ENCODE measurements at places on chromosomes 2 and 18.

DNA sequence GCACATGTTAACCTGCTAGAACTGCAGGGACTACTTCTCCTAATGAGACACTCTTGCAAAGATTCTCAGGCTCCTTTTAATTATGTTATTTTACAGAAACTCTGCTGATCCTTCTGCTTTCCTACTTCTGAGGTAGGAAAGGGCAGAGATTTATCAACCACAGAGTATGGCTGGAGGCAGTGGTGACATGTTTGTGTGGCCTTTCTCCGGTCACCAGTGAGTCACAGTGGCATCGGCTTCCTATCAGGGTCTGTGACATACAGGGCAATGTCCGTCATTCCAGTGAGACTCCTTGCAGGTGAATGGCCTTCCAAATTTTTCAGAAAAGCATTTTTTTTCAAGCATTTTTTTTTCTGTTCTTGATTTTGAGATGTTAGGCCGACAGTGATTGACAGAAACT lies 180.7 kb upstream of the LYPD1 start:
- no peak for DNase-seq

DNA sequence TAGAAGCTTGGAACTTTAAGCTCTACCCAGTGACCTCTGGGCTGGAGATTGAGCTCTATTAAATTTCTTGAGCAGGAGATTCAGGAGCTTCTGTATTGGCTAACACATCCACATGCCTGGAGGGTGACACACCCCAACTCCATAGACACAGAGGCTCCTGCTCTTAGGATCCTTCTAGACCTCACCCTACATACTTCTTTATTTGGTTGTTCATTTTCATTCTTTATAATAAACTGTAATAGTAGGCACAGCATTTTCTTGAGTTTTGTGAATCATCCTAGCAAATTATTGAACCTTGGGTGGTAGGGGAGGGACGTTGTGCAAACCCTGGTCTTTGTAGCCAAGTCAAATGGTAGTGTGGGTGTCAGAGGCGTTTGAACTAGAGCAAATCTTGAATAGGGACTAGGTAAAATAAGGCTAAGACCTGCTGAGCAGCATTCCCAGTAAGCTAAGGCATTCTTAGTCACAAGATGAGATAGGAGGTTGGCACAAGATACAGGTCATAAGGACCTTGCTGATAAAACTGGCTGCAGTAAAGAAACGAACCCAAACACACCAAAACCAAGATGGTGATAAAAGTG lies 323.8 kb upstream of the GALNT5 start:
- DNase-seq = no peak

DNA sequence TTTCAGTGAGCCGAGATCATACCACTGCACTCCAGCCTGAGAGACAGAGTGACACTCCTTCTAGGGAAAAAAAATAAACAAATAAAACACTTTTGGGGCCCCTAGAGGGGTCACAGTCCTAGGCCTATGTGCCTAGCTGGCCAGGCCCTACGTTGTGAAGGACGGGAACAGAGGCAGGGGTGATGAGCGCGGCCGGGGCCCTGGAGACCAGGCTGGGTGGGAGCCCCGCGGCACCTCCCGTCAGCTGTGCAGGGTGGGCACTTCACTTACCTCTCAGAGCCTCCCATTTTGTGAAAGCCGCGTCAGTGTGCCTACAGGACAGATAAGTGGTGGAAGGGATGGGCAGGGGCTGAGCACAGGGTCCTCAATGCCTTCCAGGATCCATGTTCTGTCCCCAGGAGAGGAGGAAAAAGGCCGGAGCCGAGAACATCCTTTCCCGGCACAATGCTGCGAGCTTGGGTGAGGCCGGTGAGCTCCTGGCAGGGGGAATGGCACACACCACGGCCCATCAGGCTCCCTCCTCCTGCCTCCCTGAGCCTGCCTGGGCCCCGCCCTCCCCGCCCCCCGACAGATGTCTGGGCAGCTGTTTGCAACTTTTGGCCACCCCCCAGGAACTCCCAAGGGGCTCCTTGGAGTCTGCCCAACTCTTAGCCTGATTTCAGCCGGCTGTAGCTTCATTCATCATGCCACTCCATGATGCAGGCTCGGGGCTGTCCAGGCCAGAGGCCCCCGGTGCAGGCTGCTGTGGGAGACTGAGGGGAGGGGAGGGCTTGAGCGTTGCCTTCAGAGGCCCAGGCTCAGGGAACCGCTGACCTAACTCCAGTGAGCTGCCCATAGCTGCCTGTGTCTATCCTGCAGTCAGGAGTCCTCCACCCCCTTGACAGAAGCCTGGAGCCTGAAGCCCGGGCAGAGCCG lies 196.5 kb downstream of the TFCP2L1 start:
- DNase-seq = no peak

- no peak for DNase-seq
Measured at GRCh38 chr2:136327162-136327852, 209.4 kb upstream of the CXCR4 start.

GRCh38 chr2:99697811-99698568 lies 208.2 kb upstream of the REV1 start:
- DNase-seq = peak; percentile 70

- DNase-seq = peak; percentile 38
Measured at GRCh38 chr2:85506768-85507181, 32.2 kb upstream of the MAT2A start.

DNA sequence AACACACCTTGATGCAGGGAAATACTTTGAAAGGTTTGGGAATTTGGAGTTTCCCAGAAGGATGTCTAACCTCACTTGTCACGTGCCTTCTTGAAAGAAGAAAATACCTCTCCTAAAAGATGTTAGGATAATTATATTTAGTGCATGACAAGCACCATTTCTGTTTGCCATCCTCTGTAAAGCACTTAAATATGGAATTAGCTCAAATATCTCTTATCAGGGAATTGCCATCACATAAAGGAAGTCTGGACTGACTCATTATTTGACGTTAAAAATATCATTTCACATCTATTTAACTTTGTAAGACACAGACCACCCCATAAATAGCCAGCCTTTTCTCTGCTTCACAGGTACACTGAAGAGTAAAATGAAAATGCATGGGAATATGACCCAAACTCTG lies 140.1 kb downstream of the STK39 start:
- no peak for DNase-seq

DNA sequence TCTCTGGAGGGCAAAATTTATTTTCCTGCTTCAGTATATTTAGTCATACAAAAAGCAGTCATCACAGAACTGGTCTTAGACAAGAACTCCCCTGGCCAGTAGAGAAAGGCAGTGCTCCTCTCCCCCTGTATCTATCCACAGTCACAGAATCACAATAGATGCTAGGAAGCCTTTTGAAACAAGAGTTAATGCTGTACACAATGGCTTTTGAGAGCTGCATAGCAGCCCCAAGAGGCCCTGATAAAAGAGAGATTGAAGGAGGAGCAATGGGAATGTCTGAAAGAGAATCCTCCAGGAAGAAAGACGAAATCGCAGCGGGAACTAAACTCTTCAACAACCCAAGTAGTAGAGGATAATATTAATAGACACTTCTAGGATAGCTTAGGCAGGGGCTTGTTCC lies 330.2 kb downstream of the RBM43 start:
- no peak for DNase-seq

DNA sequence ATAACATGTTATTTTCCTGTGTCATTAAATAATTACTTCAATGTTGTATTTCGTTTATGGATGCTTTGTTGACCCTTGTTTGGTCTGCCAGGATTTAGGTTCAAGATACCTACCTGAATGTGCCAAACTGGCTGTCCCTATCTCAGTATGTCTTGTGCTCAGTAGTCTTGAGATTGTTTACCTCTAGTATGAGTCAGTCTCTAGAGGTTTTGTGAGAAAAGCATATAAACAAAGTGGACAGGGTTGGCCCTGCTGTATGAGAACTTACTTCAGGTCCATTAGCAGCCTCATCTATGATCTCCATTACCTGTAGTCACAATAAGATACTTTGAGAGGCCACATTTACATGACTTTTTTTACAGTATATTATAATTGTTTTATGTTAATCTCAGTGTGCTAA lies 17.8 kb downstream of the DDX18 start:
- no peak for DNase-seq

DNA sequence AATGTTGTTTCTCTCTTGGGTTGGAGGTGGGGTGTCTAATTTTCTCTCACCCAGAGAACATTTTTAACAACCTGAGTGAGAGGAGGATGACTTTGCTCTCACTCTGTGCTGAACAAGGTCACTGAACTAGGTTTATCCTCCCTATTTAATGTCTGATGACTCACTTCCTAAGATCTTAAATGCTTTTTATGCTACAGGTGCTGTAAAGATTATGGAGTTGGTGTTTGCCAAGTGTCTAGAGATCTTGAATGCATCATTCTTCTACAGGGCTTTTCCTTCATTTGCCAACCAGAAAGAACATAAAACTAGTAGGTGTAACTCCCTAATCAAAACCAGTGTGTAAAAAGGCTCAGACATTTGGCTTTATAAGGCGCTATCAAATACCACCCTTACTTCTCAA lies 350.5 kb upstream of the ETAA1 start:
- no peak for DNase-seq

GRCh38 chr18:75365837-75366236 lies 61.7 kb downstream of the SMIM21 start:
- no peak for DNase-seq

GRCh38 chr18:54780970-54781369 lies 47.3 kb upstream of the RAB27B start:
- no peak for DNase-seq

GRCh38 chr18:49464718-49465598 lies 4.5 kb upstream of the DYM start:
- no peak for DNase-seq

DNA sequence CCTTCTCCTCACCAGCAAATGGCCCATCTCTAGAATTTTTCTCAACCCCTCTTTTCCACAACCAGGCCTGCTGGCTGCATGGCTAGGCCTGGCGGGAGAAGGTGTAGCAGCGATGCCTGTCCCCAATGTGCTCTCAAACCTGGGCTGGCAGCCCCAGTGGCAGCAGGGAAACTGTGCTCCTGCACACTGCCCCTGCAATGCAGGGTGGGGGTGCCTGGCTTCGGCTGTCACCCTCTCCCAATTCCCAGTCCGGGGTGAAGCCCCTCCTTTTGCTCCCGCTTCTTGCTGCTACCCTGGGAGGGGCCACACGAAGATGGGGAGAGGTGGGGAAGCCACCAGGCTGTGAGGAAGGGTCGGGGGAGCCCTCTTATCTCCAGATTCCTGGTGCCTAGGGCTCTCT lies 36.1 kb upstream of the OTOF start:
- DNase-seq = no peak

DNA sequence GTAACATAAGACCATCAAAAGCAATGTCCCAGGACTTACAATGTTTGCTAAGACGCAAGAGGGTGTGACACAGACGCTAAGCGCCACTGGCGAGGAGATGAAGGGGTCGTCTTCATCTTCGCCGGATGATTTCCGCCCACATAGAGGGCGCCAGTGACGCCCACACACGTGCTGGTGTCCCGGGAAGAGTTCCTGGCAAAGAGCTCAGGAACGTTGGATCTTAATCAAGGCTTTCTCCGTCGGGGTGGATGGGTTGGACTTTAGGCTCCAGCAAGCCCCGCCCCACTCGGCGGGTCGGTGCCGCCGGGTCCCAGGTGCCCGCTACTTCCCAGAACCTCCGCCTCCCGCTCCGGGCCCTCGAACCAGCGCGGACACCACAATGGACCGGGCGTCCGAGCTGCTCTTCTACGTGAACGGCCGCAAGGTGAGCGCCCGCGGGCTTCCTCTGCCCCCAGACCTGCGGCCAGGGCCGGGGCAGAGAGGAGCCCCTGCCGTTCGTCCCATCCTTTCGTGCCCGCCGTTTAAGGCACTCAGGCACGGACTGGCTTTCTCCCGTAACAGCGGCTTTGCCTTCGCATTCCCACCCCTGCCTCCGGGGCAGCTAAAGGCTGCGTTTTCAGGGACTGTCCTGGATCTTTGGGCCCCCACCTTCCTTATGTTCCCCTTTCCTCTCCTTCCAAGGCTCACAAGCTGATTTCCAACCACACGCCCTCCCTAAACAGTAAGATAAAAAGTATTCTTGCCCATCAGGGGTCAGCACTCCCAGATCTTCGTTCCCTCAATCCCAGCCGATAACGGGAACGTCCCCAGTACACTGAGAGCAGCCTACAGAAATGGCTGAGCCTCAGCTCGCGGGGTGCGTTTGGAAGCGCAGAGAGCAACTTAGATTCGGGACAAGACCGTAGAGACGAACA lies at the start of gene AOX1:
AOX1 (plus strand) TSS at position 285 of the 914 bp plus-strand sequence; CDS start at position 380, 95 bp downstream.
- peak; percentile 86 for DNase-seq

DNA sequence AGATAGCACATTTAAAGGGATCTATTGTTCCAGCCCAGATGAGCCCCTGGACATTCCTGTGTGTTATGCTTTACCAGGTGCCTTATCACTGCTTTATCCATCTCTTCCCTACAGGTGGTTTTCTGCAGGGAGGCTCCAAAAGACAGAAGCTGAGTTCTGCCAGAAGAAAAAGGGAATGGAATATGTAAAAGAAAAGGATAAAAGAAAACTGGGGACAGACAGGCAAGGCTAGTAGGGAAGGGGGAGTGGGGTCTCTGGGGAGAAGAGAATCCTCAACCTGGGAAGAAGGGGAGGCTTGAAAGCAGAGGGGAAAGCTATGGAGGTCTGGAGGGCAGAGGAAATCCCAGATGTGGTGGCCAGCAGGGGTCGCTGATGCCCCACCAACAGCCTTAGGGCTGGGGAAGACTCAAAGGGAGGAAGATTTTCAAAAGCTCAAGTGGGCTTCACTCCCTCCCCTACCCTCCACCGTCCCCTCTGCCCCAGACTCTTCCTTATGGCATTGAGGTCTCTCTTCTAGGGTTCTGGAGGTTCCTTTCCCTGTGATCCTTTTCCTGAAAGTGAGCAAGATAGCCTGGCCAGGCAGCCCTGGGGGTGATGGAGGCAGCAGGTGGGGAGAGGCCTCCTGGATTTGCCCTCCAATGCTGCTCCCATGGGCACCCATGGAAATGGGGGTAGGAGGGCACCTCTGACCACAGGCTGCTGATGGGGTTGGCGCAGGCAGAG lies 178.1 kb upstream of the PKDCC start:
- peak; percentile 87 for DNase-seq

DNA sequence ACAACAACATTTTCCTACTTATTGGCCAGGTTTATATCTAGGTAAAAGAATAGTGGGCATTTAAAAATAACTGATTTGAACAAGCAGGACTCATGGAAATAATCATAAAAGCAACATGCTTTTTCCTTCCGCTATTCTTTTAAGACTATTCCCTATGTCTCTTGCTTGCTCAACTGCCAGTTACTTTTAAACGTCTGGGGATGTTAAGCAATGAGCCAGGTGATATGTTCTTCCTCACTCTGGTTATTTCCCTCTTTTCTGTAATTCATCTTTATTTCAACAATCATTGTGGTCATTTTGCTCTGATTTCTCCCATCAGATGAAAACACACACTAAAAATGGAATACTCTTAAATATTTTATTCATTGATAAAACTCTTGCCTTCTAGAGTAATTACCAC lies 33.4 kb upstream of the SLC8A1 start:
- DNase-seq = no peak

DNA sequence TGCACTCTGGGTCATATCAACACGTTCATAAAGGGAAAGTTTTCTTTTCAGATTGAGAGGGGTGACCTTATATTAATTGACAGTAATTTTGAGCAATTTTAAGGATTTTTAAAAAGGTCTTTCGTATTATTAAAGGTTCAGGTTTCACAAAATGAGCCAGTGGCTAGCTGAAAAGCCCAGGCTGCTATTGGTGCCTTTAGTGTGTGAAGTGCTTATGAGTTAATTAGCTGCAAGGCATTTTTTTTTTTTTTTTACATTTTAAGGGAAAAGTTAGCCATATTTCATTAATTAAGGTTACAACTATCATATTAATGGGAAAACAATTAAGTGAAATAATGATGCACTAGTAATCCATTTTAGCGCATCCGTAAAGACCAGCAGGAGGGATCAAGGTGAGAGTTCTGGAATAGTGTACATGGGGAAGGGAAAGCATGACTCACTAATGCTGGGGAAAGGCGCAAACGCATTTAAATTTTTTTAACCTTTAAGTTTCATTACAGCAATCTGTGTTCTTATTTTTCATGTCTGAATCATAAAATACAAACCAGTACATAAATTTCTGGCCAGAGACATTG lies 200.0 kb downstream of the ZNF407 start:
- DNase-seq = no peak

Measured in tibial artery (tissue), 4 donors.